Heart right ventricle (tissue), 16 donors: ENCODE measurements at places on chromosomes 3 and 15. TPM values are rescaled to one million over a fixed set of nuclear protein-coding genes. Genes with fewer than 3 reads are reported as not detected.

- no peak for DNase-seq
These were observed 76.2 kb upstream of the ADPGK start for GRCh38 chr15:72859757-72860145.

GRCh38 chr15:75776065-75776423 is 63.4 kb upstream of the CSPG4 start:
- no peak for DNase-seq

DNA sequence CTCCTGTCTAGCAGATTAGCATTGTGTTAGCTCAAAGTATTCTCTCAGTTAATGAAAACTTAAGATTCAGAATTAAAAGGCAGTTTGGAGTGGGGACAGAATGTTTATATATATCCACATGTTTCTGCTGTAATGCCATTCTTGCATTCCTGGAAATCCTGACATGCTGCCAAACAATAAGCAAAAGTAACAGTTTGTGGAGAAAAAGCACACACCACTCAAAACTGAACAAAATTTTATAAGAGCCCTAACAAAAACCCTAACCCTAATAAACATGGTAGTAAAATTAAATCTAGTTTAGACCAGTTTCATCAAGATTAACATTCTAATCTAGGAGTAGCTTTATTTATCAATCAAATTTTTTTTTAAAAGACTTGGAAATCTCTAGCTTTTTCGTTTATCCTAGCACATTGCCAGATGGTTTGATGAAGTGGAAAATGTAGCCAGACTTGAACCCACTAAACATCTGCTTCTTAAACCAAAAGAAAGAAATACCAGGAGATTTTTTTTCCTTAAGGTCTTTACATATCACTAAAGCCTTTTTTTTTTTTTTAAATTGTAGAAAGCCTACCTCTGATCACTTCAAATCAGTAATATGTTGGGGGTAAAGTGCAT is 3.7 kb downstream of the TCAIM start:
- DNase-seq = no peak

- no peak for DNase-seq
These were observed 9.5 kb upstream of the ADAMTSL3 start for GRCh38 chr15:83644439-83644838.

- no peak for DNase-seq
These were observed 55.5 kb downstream of the ITGB5 start for GRCh38 chr3:124831628-124832199.

- no peak for DNase-seq
These were observed 319.3 kb upstream of the ATP10A start for GRCh38 chr15:26182441-26182840.

The ACTRT3 gene
- total RNA-seq = 0.93 TPM

The LPCAT4 gene
- total RNA-seq = 45.6 TPM

GRCh38 chr3:79140708-79141107 is 627.1 kb downstream of the ROBO1 start:
- no peak for DNase-seq

The GPR87 gene
- not detected for total RNA-seq

The KBTBD13 gene
- total RNA-seq = 4.3 TPM

- DNase-seq = no peak
These were observed 24.0 kb upstream of the BSN start for GRCh38 chr3:49530231-49530630.

DNA sequence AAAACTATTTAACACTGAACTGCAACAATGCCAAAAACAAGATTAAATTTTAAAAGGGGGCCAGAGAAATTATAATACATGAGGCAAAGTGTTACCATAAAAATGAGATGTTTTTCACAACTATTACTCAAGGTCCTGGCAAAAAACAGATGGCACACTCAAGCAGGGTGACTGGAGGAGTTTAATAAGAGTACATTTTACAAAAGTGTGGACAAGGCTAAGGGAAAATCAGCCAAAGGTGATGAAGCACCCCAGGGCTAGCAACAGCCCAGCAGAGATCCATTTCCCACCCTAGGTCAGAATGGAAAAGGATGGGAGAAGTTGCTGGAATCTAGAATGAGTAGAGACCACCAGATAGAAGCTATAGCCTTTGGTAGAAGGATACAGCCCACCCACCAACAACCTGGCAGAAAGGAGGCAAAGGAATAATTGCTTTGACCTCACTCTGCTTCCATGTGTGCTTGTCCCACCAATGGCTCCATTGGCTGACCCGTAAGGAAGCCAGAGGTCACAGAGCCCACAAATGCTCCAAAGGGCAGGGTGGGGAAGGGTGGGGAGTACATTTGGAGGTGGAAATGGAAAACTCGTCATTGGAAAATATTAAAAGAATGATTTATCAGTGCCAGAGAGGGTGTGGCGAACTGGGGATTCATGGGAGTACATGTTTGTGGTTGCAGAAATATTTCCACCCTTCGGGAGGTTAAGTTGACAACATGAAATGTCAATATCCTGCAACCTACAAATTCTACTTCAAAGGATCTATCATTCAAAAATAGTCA is 161.0 kb upstream of the UBE2E2 start:
- DNase-seq = no peak

DNA sequence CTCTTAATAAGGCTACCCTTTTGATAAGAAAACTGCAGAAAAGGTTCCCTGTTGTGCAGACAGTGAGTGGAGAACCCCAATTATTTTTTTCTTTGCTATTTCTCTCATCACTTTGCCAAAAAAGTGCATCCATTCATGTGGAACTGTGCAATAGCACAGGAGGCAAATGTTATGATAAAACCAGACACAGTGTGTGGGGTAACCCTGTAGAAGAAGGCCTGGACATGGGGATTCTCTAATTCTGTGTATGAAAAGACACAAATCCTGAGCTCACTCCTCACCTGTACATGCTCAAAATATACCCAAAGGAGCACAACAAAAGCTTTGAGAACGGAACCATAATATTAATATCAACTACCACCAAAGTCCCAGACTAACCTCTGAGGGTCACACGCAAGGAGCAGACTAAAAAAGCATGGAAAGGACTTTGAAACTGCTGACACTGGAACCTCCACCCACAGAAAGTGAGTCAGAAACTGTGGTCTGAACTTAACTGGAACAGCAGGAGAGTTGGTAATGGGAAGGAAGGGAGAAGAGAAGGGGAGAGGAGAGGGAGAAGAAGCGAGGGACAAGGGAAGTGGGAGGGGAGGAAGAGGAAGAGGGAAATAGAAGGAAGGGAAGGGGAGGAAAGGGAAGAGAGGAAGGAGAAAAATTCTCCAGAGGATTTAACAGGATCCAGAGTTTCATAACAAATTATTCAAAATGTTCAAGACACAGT is 299.9 kb downstream of the TBC1D5 start:
- no peak for DNase-seq

The SUCLG2 gene
- total RNA-seq = 117 TPM

- DNase-seq = no peak
These were observed 54.9 kb downstream of the STARD5 start for GRCh38 chr15:81268881-81269601.

DNA sequence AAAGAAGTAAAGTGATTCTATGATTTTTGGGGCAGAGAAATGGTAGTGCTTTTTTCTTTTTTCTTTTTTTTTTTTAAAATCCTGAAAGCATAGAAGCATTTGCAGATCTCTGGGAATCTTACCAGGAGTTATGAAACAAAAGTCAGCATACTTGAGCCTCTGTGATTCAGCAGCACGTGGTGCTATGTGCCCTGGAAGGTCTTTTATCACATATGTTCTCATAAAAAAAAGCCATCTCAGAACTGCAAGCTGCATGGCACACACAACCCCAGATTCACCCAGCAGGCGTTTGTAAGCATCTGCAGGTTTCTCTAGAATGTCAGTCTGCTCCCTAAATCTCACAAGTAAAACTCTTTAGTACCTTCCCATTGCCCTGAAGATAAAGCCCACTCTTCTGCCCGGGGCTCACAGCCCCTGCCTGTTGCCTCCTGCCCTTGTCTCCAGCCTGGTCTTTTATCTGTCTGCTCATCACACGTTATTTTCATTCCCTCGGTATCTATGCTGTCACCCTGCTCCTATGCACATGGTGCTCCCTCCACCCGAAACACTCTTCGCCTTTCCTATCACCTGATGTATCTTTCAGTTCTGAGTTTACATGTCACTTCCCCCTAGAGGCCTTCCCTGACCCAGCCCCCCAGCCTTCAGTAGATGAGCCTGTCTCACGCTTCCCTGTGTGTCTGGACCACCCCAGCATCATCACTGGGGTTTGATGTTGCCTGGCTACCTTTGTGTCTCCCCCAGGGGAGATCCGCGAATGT is 72.4 kb downstream of the CHDH start:
- DNase-seq = no peak

DNA sequence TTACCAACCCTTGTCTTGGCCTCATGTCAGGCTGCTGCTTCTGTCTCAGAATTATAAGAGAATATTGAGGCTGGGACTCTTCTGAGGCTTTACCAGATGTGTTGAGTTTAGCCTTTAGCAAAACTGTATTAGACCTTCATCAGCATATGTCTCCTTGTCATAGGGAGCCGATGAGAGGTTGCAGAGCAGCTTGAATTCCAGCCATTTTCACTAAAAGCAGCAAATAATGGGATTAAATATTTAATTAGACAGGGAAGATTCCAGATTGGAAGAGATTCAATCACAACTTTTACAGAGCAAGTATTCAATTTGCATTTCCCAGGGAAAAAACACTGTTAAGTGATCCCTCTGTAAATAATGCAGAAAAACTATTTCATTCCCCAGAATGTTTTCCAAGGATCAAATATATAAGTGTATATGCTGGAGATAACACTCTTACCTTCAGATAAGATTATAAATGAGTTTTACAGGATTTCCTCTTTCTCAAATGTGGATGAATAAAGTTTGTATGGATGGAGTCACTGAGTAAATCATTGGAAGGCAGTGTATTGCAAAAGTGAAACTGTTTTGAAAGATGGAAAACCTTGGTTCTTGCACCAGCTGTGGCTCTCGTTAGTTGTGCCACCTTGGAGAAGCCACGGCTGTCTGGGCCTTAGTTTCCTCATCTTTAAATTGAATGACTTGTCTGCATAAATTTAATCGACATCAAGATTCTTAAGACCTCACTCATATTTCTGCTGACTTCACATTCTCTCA is 466.4 kb upstream of the SGO1 start:
- DNase-seq = no peak

- no peak for DNase-seq
These were observed 15.8 kb upstream of the SOX2 start for GRCh38 chr3:181695661-181696491.

The EFHB gene
- total RNA-seq = 0.71 TPM

DNA sequence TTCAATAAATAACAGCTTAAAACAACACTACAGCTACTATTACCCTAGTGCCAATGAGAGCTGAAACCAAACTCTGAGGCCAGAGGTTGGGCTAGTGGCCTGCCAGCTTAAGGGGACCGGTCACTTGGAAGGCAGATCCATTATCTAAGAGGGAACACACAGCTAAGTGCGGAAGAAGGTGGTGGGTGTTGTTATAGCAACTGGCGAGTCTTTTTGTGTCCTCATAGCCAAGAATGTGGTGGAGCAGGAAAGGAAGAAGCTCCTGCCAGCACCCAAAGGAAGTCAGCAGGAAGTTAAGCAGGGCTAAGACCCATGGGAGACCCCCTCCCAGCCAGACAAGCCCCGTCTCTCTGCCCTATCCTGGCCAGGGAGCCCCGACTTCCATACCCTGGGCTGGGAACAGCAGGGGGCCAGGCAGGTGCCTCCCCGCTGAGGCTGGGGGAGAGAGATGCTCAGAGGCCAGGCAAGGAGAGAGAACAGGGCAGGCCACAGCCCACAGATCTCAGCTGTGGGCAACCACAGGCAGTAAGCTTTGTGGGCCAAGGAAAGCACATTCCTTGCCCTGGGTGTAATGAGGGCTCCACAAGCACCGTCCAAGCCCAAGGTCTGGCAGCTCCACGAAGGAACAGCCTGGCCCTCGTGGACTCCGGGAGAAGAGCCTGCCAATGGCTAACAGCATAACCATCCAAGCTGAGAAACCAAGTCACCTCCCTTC is 34.0 kb upstream of the HRH1 start:
- no peak for DNase-seq

The TMEM40 gene
- total RNA-seq = 6.9 TPM

DNA sequence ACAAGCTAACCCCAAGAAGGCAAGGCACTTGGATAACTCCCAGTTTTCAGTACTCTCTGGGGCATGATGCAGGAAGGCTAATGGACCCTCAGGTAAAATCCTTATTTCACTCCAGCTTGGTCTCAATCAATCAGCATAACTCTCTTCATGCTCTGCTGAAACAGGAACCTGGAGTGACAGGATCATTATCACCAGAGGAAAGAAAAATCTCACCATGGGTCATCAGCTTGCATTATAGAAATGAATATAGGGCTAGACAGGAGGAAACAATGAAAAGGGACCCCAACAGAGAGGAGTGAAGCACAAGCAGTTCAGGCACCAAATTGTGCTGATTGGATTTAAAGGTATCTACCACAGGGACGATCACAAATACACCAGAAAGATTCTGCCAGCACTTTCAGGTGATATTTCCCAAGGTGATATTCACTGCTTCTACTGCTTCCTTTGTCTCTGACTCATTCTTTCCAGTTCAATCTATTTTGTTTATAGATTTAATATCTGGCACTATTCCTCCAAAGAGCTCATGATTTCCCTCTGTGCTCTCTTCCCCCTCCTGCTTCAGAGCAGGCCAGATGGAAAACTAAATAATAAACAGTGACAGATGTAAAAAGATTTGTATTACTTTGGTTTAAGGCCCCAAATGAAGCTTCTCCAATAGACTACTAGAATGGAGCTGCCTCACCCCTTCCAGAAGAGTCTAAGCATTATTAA is 22.9 kb upstream of the THUMPD3 start:
- no peak for DNase-seq

DNA sequence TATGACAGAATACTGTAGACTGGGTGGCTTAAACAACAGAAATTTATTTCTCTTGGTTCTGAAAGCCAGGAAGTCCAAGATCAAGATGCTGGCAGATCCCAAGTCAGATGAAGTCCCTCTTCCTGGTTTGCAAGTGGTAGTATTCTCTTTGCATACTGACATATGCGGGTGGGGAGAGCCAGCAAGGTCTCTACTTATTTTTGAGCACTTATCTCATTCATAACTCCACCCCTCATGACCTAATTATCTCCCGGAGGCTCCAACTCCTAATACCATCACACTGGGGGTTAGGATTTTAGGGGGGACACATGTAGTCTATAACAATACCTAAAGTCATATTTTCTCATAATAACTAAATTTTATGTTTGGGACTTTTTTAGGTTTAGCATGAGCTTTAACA is 65.3 kb downstream of the BLM start:
- DNase-seq = no peak

DNA sequence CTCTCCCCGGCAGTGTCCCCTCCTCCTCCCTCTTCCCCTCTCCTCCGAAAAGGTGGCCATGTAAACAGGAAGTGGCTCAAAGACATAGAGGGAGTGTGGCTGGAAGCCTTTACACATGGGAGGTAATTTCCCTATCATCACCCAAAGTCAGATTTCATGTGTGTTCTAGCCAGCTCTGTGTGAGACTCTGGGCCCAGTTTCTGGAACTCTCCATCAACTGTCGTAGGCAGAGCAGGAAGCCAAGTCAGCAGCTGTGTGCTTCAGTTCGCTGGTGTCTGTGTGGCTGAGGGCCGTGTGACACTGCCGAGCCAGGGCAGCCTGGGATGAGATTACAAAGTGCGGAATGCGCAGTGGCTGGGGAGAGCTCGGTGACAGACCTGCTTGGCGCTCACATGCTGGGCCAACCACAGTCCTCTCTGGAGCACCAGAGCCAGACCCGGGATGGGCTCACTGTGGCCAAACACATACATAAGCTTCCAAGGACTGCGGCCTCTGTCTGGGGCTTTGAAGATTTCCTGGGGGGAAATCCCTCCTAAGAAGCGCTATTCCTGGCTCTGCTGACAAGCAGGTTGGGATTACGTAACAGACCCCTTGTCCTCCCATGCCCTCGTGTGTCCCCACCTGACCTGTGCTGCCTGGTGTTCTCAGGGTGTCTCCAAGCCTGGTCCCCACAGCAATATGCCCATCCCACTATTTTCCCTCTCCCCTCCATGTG is 50.7 kb downstream of the UMPS start:
- DNase-seq = peak; percentile 89
